ENCODE measurements at places on chromosomes 13 and 19. TPM values are rescaled to one million over a fixed set of nuclear protein-coding genes. Genes with fewer than 3 reads are reported as not detected.

The GAPDHS gene
- not detected for polyA plus RNA-seq

The ZNF543 gene
- 1.0 TPM for polyA plus RNA-seq

DNA sequence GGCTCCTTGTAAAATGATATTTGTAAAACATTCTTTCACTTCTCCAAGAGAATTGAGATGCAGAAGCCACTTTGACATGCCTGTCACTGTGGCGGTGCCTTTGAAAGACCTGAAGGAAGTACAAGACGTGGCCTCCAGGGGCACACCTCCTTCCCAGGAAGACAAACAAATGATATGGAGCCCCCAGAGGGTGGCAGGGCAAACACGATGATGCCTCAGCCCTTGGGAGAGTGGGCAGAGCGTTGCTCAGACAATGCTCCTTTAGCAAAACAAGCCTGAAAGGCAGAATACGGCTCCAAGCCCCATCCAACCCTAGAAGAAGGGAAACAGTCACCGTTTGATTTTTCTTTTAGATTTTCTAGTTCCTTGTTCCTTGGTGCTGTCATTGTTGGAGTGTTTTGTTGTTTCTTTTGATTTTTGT lies 9.2 kb upstream of the ATP12A start:
- no peak for DNase-seq

DNA sequence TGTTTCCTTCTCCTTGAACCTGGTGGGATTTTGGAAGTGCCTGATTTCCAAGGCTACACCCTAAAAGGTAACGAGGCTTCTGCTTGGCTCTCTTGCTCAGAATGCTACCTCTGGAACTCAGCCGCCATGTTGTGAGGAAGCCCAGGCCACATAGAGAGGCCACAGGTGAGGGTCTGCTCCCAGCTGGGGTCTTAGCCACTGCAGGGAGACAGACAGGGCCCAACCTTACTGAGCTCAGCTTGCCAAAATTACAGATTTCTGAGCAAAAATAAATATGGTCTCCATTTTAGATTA lies 61.4 kb downstream of the GPR12 start:
- DNase-seq = no peak

DNA sequence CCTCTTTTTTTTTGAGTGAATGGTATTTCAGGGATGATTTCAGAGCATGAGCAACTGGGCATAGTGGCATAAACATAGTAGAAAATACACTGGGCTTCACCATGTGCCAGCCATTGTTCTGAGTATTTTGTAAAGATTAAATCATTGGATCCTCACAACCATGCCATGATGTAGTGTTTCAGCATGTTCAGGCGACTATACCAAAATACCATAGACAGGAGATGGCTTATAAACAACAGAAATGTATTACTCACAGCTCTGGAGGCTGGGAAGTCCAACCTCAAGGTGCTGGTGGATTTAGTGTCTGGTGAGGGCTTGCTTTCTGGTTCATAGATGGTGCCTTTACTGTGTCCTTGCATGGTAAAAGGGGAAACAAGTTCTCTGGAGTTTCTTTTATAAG lies 101.5 kb upstream of the KL start:
- DNase-seq = no peak

DNA sequence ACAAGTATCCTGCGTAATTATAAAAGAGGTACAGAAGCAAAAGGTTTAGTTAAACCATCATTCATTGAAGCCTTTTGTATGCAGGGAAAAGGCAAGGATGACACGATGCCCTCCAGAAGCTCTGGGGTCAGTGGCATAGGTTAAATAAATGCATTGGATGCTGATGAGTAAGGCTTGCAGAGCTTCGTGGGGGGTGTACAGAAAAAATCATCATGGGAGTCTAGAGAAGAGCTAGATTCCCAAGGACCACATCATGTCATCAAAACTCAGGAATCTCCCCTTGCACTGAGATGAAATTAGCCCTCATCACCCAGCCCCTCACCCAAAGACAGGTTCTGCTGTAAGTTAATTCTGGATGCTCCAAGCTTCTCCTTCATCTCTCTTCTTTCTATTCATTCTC lies 8.3 kb downstream of the FPR1 start:
- no peak for DNase-seq

DNA sequence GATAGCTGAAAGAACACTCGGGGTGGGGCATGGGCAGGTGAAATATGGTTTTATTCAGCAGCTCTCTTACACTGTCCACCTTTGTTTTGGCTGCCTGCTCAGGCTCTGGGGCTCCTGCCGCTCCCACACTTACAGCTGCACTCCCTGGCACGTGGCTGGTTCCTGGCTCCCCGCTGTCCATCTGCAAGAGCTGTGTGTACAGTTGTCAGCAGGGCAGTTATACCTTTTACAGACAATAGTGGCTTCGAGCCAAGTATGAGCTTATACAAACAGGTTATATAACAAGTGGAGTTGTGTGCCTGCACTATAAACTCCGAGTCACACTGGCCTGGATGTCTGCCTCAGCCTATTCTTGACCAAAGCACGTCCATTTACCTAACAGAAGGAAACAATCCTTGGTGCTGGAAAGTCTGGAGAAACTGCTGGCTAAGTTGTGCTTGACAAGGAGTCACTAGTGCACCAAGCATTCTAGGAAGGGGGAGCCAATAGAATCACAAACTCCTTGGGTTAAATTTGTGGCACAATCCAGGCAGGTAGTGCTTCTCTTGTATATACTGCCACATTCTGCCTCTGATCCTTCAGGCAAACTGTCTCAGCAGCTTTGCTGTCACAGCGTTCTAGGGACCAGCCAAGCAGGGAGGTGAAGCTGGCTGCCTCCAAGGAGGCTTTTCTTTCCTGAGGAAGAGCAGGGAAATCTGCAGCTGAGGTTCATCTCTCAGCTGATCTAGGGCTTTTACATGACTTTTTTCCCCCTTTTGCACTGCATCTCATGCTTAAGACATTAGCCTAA lies 68.2 kb downstream of the NHLRC3 start:
- no peak for DNase-seq

The KLK14 gene
- not detected for polyA plus RNA-seq

- DNase-seq = no peak
Observed at GRCh38 chr19:5492281-5492634, 37.0 kb downstream of the ZNRF4 start.

All from psoas muscle (tissue), 8 donors.